Dorsolateral prefrontal cortex (tissue), 122 donors: ENCODE measurements at places on chromosomes 4 and X.

DNA sequence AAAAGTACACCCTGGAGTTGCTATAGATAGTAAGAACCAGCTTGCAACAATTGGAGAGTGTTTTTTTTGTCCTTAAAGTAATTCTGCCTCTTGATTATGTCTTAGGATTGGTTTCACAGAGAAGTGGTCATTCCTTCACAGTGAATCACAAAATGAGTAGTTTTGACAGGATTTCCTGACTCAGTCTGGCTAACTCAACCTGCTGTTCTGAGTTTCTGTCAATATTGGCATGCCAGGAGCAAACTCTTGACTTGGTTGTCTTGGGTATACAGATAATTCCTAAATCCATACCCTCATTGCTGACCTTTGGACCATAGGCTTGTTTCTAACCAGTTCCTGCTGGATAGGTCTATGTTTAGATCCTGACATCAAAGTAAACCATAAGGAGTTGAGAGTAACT lies 9.4 kb downstream of the FHIP1A start:
- DNase-seq, result no peak

GRCh38 chrX:118499295-118499694 lies 3.7 kb downstream of the DOCK11 start:
- no peak for DNase-seq

GRCh38 chrX:68833448-68833805 lies 4.6 kb downstream of the EFNB1 start:
- no peak for DNase-seq

DNA sequence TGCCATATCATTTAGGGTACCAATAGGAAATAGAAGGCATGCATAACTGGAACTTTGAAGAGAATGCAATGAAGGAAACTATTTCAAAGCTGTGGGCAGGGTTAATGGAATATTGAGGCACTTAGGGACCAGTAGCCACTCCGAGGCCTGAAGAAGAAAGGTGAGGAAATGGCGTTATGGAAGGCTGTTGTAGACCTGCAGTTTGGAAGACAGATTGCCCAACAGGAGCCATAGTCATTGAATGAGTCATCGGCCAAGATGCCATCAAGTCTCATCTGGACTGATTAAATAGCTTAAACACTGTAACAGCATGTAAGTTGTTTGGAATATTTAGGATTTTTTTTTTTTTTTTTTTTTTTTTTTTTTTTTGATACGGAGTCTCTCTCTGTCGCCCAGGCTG lies 11.6 kb downstream of the CXCL13 start:
- no peak for DNase-seq

DNA sequence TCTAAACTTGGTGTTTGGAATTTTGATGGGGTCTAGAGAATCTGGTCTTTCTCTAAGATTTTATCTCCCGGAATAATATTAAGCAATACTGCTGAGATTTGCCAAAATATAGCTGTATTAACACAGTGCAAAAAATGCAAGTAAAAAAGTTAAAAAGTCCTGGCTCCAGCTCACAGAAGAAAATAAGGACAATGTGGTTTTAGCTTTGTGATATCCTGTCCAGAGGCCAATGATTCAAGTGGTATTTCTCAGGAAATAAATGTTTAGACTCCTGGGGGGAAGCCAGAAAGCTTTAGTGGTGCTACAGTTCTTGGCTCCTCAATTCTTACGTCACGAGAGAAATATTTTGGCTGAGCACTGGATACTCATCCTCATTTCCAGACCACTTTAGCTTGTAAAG lies 40.9 kb upstream of the IL13RA2 start:
- no peak for DNase-seq

DNA sequence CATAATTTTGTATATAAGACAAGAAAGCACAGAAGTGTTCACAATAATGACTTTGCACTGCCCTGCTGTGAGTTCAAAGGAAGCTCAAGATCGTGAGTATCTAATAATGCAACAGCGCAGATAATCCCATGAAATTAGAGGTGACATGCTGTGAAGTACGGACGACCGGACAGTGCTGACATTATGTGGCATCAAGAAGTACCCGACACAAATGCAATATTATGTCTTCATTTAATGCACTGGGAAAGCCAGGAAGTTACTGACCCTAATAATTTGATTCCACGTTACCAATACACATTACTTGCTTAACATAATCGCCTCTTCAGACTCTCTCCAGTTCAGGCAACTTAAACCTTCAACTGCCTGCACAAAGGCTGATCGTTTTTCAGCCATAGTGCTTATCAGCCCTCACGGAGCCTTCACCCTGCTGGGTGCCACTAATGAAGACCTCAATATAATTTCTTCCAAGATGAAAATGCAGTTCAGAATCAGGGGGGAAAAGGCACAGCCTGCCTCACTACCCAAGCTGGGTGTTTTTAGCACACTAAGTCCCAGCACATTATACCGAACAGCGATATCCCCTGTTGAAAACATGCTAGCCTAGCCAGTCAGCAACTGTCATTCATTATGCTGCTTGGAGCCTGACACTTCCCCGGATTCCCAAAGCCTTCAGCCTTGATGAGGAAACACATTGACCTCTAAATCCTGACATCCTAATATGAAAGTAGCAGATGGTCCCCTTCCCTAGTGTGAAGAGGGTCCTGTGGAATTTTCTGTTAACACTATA lies 56.1 kb downstream of the SLC7A11 start:
- no peak for DNase-seq

DNA sequence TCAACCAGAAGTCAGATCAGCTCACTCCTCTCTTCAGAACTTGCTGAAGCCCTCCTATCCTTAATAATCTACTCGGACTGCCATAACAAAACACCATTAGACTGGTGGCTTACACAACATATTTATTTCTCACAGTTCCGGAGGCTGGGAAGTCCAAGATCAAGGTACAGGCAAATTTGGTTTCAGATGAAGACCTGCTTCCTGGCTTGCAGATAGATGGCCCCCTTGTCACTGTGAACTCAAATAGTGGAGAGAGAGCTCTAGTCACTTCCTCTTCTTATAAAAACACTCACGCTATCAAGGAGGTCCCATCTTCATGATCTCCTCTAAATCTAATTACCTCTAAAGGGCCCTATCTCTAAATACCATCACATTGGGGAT lies 125.1 kb downstream of the CAMK2D start:
- no peak for DNase-seq

- no peak for DNase-seq
Measured at GRCh38 chr4:166972071-166972470, 262.2 kb downstream of the SPOCK3 start.

DNA sequence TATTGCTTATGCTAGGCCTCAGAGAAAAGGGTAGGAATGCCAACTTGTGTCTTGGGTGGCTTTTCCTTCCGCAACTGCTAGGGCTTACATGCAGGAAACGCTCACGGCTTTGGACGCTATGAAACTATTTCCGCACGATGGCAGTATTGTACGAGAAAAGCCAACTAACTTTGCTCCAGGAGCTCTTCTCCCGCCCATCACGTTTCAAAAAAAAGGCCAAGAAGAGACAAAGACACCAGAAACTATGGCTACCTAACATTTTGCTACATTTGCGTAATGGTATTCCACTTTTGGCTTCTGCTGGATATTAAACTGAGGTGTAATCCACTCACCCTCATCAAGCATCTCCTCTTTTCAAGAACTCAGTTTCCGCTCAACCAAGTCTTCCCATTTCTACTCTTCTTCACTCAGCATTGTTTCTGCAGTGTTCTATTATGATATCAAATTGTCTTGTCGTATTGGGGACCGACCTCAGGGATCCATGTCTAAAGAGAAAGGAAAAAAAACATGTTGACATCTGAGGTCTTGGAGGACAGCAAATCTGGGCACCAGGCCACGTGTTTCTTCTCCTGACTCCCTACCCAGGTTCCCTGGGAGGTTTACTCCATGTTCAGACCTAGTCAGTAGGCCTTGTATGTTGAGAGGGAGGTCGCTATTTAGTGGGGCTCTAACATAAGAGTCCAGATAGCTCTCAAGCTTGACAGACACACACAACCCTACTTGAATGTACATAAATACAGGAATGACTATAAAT lies 239.4 kb upstream of the STK26 start:
- DNase-seq, result peak; percentile 75

DNA sequence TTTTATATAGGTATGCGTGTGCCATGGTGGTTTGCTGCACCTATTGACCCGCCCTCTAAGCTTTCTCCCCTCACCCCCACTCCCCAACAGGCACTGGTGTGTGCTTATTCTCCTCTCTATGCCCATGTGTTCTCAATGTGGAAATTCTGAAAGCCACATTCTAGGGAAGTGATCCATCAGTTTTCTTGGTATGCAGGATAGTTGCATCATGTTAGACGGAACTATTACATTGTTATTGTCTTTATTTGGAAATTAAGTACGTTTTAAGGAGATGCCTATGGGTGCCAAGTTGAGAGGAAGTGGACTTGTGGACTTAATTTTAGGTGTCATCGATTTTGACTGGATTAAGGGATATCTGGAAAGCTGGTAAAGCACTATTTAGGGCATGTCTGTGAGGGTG lies 204.6 kb downstream of the RBM46 start:
- DNase-seq, result no peak

DNA sequence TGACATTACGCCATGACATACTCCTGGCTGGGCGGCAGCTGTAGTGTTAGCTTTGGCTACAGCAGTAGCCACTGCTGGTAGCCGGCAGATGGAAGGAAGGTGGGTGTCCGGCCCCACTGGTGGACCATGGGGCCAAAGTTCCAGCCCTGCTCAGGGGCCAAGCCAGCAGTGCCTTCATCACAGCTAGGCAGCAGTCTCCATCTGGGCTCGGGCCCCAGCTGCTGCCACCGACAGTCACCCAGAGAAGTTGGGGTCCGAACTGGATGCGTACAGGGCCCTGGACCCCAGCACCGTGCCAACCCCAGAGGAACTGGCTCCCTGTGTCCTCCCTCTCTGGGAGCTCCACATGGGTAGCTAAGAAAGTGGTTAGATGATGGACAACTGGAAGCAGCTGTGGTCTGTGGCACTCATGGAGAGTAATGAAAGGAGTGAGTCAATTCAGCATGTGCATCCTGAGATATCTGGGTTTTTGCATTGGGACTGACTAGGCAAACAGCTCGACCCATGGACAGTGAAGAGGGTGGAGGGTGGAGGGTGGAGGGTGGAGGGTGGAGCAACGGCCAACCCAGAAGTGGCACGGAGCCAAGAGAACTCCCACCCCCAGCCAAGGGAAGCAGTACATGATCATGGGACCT lies 366.6 kb upstream of the GRIA3 start:
- no peak for DNase-seq

GRCh38 chr4:114021451-114021850 lies 42.0 kb upstream of the ARSJ start:
- no peak for DNase-seq

- no peak for DNase-seq
Measured at GRCh38 chr4:78904143-78904542, 35.1 kb downstream of the PAQR3 start.

GRCh38 chrX:142201113-142201512 lies 4.0 kb downstream of the MAGEC2 start:
- DNase-seq, result no peak

DNA sequence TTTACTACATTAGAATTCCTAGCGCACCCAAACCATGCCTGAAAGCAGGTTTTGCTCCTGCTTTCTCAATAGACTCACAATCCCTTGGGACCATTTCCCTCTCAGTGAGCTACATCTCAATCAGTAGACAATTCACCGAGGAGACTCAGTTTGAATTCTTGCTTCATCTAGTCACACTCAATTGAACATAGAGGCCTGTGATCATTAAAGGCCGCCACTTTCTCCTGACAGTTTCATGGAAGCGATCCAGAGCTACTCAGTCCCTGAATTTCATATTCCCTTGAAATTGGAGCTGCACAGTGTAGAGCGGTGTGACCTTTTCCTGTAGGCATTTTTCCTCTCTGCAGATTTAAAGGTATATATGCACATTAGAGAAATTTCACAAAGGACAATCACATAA lies 193.9 kb upstream of the SPOCK3 start:
- no peak for DNase-seq

DNA sequence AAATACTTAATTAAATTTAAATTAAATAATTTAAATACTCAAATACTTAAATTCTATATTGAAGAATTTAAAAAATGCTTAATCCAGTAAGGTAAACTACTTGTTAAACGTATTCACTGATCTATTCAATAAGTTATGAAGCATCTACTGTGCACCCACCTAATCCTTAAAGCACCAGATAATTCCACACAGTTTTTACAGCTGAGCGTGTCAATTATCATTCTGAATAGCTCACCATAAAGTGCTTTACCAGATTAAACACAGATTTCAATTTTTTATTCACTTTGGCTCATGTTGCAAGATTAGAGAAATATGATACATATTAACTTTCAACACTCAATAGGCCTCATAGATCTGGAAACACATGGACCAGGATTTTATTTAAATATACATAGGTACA lies 79.2 kb upstream of the DDIT4L start:
- no peak for DNase-seq

GRCh38 chrX:142244568-142244967 lies 39.5 kb upstream of the MAGEC2 start:
- no peak for DNase-seq

GRCh38 chr4:168694667-168695066 lies 197.8 kb downstream of the PALLD start:
- DNase-seq, result no peak

- no peak for DNase-seq
Measured at GRCh38 chr4:128913228-128913627, 103.7 kb downstream of the JADE1 start.

DNA sequence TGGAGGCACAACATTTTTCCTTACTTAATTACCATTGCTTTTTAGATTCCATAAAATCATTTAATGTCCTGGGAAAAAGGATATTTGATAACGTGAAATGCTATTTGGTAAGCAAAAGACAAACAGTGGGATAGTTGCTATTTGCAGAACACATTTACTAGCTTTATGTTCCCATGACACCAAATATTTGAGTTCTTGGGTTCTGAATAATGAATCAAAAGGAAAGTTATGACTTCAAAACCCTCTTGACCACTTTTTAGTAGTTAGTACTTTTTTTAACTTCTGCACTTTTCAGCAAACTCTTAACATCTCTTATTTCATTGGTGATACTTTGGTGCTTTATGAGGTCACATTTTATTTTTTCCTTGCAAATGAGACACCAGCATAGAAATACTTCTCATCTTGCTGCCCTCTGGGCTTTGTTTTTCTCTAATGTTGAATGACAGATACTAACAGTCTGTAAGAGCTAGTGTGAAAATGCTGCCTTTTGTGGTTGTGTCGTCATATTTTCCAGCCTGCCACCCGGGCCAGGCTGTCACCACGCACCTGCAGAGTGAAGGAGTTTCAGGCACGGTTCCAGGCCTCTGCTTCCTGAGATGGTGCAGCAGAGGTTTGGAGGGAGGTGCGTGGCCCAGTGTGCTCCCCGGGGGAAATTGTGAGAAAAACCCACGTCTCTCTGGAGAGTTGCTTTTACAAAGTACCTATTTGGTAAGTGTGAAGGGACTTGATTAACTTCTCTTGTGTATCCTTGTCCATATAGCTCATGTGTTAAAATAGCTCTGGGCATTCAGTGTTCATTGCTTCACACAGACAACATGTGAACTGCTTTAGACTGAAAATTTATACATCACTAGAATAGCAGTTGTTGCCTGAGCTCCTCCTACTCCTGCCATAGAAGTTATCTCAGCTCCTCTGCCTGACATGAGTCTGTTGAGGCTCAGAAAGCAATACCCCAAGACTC lies 34.7 kb downstream of the MSL3 start:
- no peak for DNase-seq

GRCh38 chr4:18529482-18529881 lies 507.9 kb upstream of the LCORL start:
- no peak for DNase-seq

- DNase-seq, result no peak
Measured at GRCh38 chr4:14659286-14659685, 343.0 kb upstream of the CPEB2 start.
